Activated CD4-positive, alpha-beta T cell treated with anti-CD3 and anti-CD28 coated beads for 48 hours (primary cell): ENCODE measurements at places on chromosomes 3 and 15.
A peak's percentile ranks its signal among the peaks of the same experiment; 100 is the strongest.

DNA sequence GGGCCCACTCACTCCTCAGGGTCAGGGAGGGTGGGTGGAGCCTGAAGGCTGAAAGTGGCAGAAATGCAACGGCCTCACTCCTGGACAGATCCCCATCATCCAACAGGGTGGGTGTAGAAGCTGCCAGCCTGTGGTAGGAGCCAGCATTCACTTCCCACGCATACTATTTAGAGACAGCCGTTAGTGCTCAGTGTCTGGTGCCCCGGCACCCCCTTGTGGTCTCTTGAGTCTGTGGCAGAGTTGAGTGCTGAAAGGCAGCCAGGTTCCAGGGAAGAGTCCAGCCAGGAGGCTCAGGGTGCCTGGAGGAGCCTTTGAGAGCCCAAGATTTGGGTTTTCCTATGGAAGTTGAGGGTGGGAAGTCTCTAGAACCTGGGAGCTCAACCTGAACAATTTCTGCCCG, 2.1 kb upstream of the GNAT1 start:
- DNase-seq, result peak; percentile 67

DNA sequence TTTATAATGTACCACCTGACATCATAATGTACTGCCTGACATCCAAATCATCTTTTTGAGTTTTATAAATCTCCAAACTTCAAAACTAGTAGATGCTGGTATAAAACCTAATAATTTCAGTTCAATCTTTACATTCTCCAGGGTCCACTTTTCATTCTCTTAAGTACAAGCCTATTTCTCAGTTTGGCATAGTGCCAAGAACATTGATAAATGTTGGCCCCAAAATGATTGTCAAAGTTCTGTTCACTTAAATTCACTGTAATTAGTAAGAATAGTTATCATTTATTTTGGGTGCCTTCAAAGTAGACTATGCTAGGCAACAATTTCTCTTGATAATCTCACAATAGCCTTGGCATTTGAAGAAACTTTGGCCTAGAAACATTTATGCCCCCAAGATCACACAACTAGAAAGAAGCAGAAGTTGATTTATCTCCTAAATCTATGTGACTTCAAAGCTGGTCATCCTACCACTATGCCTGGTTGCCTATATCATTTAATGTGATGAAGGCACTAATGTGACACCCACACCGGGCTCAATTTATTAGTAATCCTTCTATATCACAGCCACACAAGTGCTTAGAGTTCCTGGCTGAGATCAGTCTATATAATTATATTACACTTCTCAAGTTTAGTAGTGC, 101.7 kb downstream of the ZNF609 start:
- no peak for DNase-seq

- DNase-seq, result peak; percentile 8
Observed at GRCh38 chr15:51401872-51402517, 60.5 kb downstream of the GLDN start.

DNA sequence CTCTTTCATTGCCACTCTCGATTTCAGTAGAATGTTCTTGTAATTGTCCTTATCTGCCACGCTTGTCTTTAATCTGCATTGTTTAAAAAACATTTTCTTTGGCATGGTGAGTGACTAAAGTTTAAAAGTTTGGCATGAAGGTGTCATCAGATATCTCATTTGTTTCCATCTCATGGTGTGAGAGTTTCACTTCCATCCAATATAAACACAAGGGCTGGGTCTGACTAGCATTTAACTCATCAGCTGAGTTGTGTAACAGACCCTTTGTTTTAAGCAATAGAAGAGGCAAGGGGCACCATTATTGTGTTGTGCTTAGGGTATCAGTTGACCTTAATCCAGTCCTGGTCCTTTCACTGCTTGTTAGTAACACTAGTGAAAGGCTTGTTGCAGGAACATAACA, 49.9 kb upstream of the IL12A start:
- no peak for DNase-seq

DNA sequence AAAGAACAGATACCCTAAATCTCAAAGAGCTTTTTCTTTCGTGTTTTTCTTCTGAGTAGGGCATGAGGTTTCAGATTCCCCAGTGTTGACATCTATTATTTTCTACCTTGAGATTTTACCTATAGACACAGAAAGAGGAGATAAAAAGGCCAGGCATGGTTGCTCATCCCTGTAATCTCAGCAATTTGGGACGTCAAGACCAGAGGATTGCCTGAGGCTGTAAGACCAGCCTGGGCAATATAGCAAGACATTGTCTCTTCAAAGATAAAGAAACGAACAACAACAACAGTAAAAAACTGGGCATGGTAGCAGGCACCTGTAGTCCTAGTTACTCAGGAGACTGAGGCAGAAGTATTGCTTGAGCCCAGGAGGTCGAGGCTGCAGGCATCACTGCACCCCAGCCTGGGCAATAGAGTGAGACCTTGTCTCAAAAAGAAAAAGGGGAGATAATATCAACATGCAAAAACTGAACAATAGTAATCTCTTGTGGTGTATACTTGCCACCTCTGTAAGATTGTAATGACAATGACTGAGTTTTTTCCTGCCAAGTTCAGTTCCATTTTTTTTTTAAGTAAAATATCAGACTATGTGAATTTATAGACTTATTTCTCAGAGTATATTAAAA, 71.3 kb downstream of the MBNL1 start:
- DNase-seq, result no peak

- no peak for DNase-seq
Observed at GRCh38 chr15:96472681-96473080, 142.2 kb downstream of the NR2F2 start.

DNA sequence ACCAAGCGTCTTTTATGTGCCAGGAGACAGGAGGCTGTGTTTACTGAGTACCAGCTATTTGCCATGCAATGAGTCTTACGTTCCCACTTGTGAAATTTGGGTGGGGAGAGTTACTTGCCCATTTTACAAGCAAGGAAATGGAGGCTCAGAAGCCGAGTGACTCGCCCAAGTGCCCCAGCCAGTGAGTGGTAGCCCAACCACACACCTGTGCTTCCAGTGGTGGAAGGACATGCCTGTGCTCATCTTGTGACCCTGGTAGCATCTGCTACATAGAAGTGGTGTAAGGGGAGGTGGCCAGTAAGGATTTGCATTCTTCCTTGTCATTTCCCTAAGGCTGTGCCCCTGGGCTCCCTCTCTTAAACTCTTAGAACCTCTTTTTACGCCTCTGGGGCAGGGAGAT, 49.3 kb downstream of the FBLN2 start:
- no peak for DNase-seq
